ENCODE measurements at places on chromosomes 1 and 21. TPM values are rescaled to one million over a fixed set of nuclear protein-coding genes. Genes with fewer than 3 reads are reported as not detected.

- DNase-seq, result no peak
Measured at GRCh38 chr1:205267306-205267902, 39.7 kb downstream of the TMCC2 start.

DNA sequence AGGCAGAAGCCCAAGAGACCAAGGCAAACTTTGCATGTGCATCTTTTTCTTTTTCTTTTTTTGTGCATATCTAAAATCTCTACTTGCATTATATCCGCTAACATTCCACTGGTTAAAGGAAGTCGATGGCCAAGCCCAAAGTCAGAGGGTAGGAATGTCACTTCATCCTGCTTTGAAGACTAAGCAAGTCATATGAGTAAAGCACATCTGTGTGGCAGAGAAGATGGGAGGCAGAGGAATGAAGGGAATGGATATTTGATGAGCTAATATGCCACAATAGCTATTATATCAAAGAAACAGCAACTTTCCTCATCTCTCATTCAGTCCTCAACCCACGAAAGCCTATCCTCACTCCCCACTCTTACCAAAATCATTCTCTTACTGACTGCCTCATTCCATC is 59.3 kb downstream of the RNF220 start:
- DNase-seq, result no peak

GRCh38 chr1:7623842-7624241 is 147.3 kb upstream of the VAMP3 start:
- DNase-seq, result no peak

- no peak for DNase-seq
Measured at GRCh38 chr1:236794585-236795034, 482 bp upstream of the MTR start.

DNA sequence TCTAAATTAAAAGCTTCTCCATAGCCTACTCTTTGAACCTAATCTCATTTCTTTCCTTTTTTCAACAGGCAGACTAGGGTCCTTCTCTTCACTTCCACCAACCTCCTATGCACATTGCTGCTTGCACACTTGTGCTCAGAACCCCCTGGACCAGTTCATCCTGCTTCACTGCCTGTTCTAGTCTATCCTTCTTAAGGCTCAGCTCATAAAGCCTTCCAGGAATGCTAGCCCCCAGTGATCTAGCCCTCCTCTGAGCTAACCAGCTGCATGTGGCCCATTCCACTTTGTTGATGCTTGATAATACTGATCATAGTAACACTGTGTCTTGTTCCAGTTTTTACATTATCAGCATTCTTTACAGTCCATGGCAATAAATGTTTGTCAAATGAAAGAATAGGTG is 22.9 kb upstream of the PHGDH start:
- no peak for DNase-seq

- DNase-seq, result no peak
Measured at GRCh38 chr1:86703696-86704457, 499 bp upstream of the SH3GLB1 start.

ZNF697 gene
- total RNA-seq, result 4.8 TPM

- no peak for DNase-seq
Measured at GRCh38 chr1:23013657-23014056, 2.0 kb downstream of the TEX46 start.

DNA sequence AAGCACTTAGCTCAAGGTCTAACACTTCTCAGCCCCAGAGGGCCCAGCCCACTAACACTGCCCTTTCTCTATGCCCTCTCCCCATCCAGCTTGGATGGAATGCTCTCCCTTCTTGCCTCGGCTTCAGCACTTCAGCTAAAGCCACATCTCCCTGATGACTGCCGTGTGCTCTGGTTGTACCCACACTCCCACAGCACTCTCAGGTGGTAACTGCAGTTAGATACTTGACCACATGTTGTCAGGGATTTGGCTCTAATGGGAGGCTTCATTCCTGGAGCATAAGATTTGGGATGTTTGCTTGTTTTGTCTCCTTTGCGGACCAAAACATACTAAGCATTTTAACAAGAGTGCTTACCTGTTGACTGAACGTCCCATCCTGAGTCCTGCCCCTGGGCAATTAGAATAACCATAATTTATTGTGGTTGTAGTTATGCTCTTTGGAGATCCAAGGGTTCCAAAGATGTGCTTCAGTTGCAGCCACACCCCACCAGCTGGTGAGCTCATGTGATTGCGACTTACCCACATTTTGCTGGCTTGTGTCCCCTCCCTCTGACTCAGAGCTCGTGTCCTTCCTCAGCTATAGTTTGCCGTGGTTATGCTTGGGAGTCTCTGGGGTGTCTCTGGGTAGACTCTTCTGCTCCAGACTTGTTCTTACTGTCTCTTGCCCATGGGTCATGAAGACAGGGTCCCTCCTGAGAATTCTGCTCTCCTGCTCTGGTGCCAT is 7.7 kb upstream of the SLC26A9 start:
- DNase-seq, result no peak

DUSP23 gene
- total RNA-seq, result 10.6 TPM

- no peak for DNase-seq
Measured at GRCh38 chr1:171736196-171736595, 5.7 kb downstream of the VAMP4 start.

DNA sequence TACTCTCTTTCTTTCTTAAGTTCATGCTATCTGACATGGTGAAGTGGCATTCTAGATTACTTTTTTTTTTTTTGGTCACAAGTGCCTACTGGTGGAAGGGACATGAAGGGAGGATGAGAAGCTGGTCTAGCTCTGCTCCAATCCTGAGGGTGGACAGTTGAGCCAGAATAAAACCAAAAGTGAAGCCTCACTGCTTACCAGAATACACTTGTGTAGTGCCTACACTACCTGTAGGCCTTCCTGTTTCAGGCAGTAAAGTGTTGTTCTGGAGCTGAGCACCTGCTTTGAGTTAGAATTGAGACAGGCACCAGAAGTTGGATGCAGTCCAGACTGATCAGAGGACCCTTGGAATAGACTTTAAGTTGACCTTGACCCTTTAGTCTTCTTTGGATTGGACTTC is 40.4 kb upstream of the APOBEC4 start:
- no peak for DNase-seq

CELA2B gene
- not detected for total RNA-seq

- no peak for DNase-seq
Measured at GRCh38 chr1:68322837-68323687, 90.7 kb upstream of the WLS start.

GRCh38 chr1:203168991-203169390 is 6.6 kb downstream of the MYBPH start:
- DNase-seq, result no peak

GRCh38 chr1:41615981-41616380 is 131.5 kb upstream of the EDN2 start:
- DNase-seq, result no peak

GRCh38 chr1:183114441-183114840 is 71.6 kb upstream of the LAMC2 start:
- DNase-seq, result no peak
